Erythroblast (primary cell): ENCODE measurements at places on chromosomes 5 and 9.

DNA sequence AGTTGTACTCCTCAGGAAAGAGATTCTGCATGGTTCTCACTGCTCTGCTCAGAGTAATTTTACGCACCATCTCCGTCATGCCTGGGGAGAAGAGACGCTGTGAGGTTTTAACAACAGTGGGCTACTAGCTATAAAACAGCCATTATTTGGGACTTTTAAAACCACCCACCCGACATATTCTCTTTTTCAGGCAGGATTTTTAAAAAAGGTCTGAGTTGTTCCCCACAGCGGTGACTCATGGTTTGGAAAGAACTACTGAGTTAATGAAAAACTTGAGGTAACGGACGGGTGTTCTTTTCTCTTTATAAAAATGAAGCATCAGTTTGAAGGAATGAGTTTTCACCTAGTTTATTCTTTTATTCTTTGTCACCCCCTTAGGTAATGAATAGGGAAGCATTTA, 61.3 kb downstream of the TTLL11 start:
- DNase-seq: no peak

DNA sequence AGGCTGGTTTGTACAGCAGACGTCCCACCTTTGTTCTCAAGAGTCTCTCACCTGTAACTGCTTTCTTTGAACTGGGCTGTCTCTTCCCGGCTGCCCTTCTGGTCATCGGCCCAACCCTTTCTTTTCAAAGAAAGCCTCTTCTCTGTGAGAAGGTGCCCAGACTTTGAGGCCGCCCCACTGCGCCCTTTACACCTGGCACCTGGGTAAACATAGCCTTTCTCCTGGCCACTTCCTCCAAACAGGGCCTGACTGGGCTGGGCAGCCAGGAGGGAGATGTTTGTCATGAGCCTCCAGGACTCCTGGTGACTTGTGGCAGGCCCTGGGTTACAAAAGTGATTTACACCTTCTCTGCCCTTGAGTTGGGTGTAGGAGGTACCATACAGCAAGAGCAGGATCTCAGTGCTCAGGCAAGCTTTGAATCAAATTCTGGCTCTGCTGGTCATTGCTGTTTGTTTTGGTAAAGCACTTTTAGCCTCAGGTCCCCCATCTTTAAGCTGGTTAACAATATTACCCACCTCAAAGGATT, 127.2 kb upstream of the CXCL14 start:
- DNase-seq: no peak

DNA sequence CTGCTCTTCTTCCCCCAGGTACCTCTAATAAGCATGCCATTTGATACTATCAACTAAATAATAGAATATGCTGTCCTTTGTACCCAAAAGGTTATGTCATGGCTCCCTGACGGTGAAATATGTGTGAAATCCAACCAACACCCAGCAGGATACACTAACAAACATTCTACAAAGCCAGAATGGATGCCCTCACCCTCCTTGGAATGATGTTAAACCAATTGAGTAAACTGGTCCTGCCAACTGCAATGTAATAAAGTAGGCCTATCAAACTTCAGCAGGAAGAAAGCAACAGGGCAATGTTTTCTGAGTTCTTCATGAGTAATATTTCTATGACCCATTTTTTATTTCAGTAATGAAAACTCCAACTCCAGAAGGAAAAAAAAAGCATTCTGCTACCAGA, 24.9 kb downstream of the RGMB start:
- no peak for DNase-seq

- no peak for DNase-seq
Measured at GRCh38 chr5:137921931-137922330, 32.7 kb downstream of the PKD2L2 start.

GRCh38 chr5:104241046-104241445, 678.5 kb upstream of the NUDT12 start:
- no peak for DNase-seq

GRCh38 chr5:168366116-168366515, 74.7 kb downstream of the WWC1 start:
- DNase-seq: no peak

DNA sequence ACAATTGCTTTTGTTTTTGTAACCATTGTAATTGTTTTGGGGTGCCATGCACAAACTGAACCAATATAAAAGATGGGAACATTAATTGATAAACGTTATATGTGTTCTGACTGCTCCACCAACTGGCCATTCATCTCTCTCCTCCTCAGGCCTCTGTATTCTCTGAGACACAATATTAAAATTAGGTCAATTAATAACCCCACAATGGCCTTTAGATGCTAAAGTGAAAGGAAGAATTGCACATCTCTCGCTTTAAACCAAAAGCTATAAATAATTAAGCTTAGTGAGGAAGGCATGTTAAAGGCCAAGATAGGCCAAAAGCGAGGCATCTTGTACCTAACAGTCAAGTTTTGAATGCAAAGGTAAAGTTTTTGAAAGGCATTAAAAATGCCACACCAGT, 448.4 kb upstream of the ITGA1 start:
- no peak for DNase-seq

- no peak for DNase-seq
Measured at GRCh38 chr5:113375480-113376060, 59.2 kb downstream of the TSSK1B start.

DNA sequence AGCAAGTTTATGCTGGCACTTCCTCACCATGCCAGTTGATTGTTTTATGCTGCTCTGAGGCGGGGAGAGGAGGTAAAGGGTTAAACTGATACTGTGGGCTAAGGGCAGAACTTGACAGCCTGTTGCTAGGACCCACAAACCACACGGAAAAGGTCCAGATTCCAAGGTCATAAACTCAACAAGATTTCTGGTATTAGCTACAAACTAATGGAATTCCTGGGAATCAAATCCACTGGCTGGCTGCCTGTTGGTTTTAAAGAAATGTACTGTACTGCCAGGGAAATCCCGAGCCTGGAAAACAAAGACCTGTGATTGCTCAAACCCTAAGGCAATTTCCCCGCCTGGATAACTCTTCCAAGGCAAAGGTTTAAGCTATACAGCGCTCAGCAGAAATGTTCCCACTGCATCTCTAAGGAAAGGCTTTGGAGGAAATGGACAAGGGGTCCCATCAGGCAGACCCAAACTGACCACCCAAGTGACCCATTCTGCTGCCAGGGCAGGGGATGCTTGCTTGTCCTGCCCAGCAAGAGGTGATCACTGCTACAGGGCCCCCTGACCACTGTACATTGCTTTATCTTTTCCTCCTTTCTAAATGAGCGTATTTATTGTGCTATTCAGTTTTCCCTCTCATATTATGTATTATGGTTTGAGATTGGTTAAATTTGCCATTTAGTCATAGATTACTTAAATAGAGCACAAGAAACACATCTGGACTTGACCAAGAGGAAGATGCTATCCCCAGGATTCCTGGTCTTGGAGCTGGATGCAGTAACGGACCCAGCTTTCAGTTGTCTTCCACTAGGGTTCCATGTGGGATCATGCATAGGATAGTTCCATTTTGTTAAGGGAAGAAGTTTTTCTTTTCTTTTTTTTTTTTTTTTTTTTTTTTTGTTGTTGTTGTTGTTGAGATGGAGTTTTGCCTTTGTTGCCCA, 124.3 kb downstream of the SUSD1 start:
- DNase-seq: no peak

GRCh38 chr5:125338440-125339174, 592.2 kb upstream of the ZNF608 start:
- DNase-seq: no peak

GRCh38 chr5:139131465-139131864, 66.7 kb downstream of the SIL1 start:
- DNase-seq: no peak

- DNase-seq: no peak
Measured at GRCh38 chr5:56831773-56832172, 16.4 kb downstream of the MAP3K1 start.

- DNase-seq: no peak
Measured at GRCh38 chr9:26684029-26684428, 208.6 kb downstream of the CAAP1 start.

DNA sequence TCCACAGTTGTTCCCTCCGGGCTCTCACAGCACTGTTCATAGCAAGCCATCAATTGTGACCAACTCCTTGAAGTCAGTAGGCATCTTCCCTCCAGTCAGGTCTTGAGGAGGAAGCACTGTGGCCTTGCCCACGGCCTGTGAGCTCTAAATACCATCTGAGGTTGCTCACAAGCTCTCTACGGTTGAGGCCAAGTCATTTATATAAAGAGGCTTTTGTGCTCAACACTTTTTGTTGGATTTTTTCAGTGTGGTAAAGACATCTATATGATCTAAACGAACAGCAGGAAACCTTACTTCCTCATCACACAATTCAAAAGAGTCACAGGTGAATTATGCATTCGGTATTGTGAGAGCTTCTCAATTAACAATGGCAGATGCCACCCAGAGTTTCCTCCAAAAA, 97.3 kb downstream of the ZNF462 start:
- DNase-seq: no peak

DNA sequence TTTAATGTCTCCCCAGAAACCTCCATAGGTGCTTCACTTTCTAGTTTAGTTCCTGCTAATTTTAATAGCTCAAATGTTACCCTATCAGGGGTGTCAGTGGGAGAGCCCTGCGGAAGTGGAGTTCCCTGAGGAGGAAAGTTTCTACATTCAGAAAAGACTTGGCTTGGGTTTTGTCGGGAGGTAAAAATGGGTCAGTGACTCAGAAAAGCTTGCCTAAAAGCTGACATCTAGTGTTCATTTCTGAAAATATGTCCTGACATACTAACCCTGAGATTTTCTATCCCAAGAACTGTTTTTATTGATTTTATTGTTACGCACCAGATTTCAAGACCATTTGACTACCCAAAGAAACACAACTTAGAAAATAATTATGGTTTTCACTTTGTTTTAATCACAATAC, 40.9 kb upstream of the GLDC start:
- DNase-seq: peak; percentile 20

GRCh38 chr5:20307391-20307790, 319.4 kb upstream of the CDH18 start:
- no peak for DNase-seq

GRCh38 chr9:69295872-69296552, 29.0 kb upstream of the ENTREP1 start:
- no peak for DNase-seq

GRCh38 chr5:148806520-148806931, 19.9 kb upstream of the ADRB2 start:
- peak; percentile 30 for DNase-seq

- no peak for DNase-seq
Measured at GRCh38 chr5:30405821-30406220, 787.7 kb upstream of the CDH6 start.

DNA sequence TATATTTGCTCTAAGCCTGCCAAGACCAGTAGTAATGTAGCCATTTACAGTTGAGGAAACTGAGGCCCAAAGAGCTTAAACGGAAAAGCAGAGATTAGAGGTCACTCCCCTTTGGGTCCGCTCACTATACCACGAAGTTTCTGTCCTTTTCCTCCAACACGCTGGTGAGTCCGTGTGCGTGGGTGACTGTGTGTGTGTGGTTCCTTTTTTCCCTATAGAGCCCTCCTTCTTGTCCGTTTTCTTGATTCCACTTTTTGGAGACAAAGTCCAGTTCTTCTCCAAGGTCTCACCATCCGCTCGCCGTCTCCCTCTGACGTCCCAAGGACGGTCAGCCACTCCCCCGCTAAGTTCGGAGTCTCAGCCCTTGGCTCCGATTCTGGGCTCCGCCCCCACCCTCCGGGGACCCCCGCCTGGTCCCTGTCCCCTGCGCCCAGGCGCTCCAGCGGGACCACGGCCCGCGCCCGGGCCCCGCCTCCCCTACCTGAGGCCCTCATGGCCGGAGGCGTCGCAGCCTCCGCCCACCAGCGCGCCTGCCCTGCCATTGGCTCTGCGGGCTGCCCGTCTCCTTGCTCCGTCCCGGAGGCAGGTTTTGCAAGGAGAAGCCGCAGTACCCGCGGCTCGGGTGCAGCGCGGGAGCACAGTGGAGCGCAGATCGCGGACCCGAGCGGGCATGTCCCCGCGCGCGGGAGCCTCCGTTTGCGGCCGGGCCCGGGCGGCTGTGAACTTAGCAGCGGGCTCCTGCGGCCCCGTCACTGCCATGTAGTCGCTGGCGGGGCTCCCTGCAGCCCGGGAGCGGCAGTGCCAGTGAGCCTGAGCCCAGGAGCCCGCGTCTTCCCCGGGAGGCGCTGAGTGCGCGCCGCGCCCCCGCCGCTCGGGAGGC, at the start of gene MAST4:
TSS of gene MAST4 (plus strand) at position 638 of the 880 bp plus-strand sequence. CDS start 263 bp downstream, outside the sequence.
- DNase-seq: peak; percentile 88

- DNase-seq: no peak
Measured at GRCh38 chr5:1793301-1793740, 6.3 kb downstream of the MRPL36 start.

- DNase-seq: peak; percentile 56
Measured at GRCh38 chr5:138077064-138077696, 6.7 kb upstream of the WNT8A start.

GRCh38 chr9:126642839-126643238, 29.1 kb downstream of the LMX1B start:
- no peak for DNase-seq

DNA sequence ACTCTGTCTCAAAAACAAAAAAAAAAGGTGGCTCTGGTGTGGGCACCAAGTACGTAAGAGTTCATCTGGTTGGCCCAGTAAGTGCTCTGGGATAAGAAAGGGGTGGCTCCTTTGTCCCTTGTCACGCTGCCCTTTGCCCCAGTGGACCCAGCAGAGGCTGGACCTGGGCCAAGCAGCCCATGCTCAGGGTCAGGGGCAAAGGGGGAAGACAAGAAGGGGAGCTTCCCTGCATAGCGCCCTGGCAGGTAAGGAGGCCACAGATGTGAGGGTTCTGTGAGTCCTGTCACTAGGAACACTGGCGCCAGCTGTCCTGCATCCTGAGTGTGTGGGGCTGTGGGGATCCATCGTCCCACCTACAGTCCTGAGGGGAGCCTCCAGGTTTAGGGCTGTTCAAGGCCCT, 65.3 kb downstream of the GADD45G start:
- DNase-seq: no peak

DNA sequence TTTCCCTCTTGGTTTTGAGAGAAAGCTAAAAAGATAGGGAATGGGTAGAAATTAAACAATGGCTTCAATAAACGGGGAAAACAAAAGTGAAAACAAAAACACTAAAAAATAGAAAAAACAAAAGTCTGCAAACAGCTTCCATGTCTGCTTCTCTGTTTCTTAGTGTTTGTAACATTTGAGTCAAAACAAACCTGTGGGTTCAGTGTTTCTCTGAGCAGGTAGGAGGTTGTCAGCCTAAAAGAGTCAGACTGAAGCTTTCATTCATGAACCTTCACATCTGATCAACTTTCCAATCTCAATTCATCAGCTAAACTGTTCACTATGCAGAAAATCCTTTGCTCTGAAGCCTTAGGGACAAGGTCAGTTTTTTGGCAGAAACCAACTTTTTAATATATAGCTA, 102.5 kb upstream of the ADAMTS16 start:
- no peak for DNase-seq

GRCh38 chr9:19431361-19432171, 22.8 kb downstream of the ACER2 start:
- DNase-seq: no peak
